ENCODE measurements at places on chromosomes 11 and 22.

DNA sequence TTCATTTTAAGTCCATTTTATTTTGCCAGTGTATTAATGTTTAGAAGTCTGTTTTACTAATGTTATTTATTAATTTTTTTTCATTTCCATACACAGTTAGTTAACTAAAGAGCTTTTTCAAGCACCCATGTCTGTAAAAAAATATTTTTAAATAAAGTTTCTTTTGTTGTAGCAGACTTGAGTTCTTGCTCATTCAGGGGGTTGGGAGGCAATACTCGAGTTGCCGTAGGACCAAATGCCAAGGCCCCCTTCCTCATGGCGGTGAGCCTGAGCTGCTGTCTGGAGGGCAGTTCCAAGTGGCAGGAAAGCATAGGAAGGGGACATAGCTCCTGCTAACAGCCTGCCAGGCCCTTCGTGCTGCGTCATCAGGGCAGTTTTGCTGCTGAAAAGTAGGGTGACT is 9.0 kb downstream of the MCAM start:
- no peak for DNase-seq

- peak; percentile 39 for DNase-seq
Measured at GRCh38 chr11:10669258-10670033, 24.1 kb downstream of the IRAG1 start.

GRCh38 chr22:33579448-33580093 is 340.7 kb downstream of the LARGE1 start:
- peak; percentile 17 for DNase-seq

- DNase-seq: no peak
Measured at GRCh38 chr22:31631436-31631835, 30.6 kb downstream of the PISD start.

DNA sequence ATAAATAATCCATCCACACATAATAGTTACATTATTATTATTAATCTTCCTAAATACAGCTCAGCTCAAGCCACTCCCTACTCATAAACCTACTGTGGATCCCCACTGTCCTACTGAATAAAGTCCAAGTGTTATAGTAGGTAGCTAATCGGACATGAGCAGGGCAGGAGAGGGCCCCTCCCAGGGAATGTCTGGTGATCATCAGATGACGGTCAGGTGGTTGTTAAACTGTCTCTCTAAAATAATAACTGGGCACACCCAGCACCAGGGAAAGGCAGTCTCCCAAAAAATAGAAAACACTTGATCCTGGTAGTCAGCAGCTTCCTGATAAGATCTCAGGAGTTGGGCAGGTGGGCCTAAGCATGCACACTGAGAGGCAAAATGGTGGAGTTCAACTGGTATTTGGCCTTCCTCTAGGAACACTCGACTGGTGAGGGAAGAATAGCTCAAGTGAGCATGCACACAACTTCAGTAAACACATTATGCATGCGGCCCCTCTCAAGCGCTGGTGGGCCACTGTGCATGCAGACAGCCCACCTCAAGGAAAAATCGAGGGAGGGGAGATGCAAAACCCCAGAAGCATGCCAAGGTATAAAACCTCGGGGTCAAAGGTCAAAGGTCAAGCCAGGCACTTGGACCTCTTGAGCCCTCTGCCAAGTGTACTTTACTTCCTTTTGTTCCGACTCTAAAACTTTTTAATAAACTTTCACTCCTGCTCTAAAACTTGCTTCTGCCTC is 65.0 kb downstream of the LRRC32 start:
- DNase-seq: no peak

DNA sequence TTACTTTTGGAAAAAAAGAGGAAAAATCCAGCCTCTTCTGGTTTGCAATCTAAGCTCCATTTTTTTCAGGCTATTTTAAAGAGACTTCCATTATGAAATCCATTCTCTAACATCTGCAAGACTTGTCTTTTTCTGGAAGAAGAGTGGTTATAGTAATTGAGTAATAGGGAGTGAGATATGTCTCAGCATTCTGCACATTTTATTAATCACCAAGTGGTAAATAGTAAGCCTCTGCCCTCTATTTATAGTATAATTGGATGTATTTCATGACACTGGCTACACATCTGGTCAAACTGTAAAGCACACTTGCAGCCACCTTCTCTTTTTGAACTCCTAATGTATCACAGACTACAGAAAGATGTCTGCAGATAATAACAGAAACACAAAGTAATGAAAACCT is 391.1 kb downstream of the ETS1 start:
- peak; percentile 65 for DNase-seq

- DNase-seq: peak; percentile 81
Measured at GRCh38 chr11:118911880-118912741, 13.6 kb downstream of the BCL9L start.

Data from fibroblast of skin of left quadriceps (primary cell).